Kidney epithelial cell (primary cell): ENCODE measurements at places on chromosomes 11 and 22. TPM values are rescaled to one million over a fixed set of nuclear protein-coding genes. Genes with fewer than 3 reads are reported as not detected.

OSM gene
- not detected in 2 replicates for total RNA-seq

MYBPC3 gene
- total RNA-seq = not detected in 2 replicates

VSTM5 gene
- total RNA-seq = 0.27 and 0.29 TPM in 2 replicates

IL17REL gene
- total RNA-seq = not detected in 2 replicates

ASCL2 gene
- total RNA-seq = 0.21 TPM in 1 of 2 replicates, not detected in the other

FGF4 gene
- not detected in 2 replicates for total RNA-seq

GAL3ST1 gene
- 2.5 and 4.0 TPM in 2 replicates for total RNA-seq

OR5A1 gene
- not detected in 2 replicates for total RNA-seq

C11orf52 gene
- 3.1 and 5.0 TPM in 2 replicates for total RNA-seq

DNA sequence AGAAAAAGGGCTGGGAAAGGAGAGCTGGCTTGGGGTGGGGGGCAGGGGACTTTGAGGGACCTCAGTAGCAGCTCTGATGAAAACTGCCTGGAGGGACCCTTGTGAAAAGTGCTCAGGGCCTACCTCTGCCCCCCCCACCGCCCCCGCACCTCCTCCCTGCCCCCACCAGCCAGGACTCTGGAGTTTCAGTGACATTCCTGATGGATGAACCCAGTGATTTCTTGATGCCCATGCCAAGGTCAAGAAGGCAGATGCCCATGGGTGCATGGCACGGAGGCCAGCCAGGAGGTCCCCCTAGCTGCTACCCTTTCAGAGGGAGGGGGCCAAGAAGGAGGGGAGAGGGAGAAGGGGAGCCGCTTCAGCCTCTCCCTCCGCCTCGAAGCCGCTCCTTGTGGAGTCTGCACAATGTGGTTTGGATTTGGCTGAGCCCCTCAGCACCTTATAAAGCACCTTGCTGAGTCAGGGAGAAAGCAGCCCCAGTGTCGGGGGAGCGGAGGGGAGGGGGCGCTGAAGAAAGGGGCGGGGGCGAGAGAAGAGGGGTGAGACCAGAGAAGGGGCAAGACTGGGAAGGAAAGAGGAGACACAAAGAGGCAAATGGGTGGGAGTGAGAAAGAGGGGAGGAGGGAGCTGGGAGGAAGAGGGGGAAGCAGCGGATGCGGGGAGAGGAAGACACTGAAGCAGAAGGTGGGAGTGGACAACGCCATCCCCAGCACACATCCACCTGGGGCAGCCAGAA lies 2.1 kb upstream of the CLCF1 start:
- no peak for DNase-seq

DNA sequence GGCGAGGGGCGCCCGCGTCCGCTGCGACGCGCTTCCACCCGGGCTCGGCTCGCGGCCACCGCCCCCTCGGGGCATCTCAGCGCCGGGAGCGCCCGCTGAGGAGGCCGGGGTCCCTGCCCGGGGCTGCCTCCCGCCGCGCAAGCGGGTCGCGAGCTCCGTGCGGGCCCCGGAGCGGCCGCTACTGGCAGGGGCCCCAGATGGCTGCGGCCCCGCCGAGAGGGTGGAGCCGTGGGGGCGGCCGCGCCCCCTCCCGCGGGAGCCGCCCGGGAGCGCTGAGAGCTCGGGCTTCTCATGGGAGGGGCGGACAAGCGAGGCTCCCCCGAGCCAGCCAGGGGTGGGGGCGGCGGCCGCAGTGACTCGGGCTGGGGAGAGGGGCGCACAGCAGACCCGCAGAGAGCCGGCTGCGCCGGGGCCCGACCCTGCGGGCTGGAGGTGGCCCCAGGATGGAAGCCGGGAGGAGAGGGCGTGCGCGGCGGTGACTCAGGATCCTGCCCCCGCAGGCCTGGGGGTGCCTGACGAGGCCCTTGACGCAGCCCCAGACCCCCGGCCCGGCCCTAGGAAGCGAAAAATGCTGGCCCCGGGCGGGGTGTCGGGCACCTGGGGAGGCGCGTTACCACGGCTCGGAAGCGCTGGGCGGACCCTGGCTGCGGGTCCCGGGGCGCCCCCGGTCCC lies 603 bp upstream of the ZFTA start:
- DNase-seq = no peak

GRCh38 chr11:35836205-35836604 lies 107.7 kb upstream of the LDLRAD3 start:
- no peak for DNase-seq

DNA sequence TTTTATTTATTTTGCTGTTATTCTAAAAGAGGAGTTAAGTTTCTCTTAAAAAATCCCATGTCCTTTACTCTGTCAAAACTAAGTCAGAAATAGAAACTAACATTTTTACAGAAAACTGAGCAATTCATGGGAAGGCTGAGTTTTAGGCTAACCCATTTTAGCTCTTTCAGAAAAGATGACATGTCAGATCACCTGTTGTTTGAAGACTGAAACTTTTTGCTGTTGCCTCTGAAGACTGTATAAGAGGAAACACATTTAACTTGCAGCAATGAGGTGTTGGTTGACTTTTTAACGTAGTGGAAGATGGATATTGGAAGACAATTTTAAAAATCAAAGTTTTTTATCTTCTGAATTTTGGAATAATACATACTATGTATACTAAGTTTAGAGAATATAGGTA lies 115.4 kb downstream of the METTL15 start:
- no peak for DNase-seq

DNA sequence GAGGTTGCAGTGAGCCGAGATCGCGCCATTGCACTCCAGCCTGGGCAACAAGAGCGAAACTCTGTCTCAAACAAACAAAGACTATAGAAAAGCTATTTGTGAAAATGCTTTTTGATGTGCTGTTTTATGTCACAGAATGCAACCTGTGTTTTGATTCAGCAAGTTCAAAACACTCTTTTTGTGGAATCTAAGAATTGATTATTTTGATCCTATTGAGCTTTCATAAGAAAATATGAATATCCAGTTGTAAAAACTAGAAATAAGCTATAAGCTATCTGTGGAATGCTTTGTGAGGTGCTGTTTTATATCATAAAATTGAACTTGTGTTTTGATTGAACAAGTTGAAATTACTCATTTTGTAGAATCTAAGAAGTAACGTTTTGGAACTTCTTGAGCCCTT lies 110.7 kb upstream of the VPREB1 start:
- DNase-seq = no peak

- DNase-seq = no peak
Measured at GRCh38 chr11:19337779-19338178, 97.0 kb upstream of the E2F8 start.

DNA sequence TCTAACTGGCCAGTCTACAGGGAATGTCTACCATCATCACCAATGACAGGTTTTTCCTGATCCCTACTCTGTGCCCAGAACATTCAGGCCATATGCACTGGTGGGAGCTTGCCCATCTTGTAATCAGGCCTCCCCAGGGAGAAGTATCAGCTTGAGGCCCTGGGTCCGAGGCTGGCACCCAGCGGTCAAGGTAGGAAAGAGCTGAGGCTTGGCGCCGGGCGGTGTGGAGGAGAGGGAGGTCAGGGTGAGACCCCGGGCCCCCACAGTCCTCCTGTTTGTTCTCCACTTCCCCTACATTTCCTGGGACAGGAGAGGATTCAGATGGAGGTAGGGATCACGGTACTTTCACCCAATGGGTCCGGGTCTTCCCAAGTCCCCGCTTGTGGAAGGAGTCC lies 15.5 kb downstream of the TSKU start:
- DNase-seq = no peak

DNA sequence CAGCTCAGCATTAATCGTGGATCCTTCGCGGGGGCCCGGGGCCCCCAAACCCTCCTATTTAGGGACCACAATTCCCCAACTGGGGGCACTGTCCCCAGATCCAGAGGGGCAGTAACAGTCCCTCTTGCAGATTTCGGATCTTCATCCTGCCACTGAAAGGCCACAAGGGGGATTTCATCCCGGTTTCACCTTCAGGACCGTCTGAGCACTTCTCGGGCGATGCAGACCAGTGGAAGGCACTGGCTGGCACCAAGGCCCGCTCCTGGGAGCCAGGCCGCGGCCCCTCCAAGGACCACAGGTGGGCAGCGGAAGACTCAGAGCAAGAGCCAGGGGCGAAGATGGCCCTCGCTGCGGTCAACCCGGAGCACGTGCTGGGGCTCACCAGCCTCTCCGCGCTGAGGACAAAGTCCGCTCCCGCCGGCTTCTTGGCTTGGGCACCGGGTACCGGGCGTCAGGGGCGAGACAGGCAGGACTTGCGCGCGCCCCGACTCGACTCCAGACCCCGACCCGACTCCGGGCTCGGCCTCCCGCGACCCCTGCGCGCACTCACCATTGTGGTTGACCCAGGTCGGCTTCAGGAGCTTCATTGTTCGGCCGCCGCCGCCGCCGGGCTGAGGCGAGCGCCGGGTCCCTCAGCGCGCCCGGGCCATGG lies 517 bp downstream of the HIRA start:
- no peak for DNase-seq

GRCh38 chr11:44466531-44467205 lies 98.8 kb upstream of the CD82 start:
- no peak for DNase-seq

GRCh38 chr11:96149743-96150555 lies 193.0 kb downstream of the MAML2 start:
- DNase-seq = no peak

GRCh38 chr11:29336727-29337575 lies 679.9 kb downstream of the KCNA4 start:
- no peak for DNase-seq

GRCh38 chr11:102780491-102780918 lies at the start of gene MMP10:
Gene MMP10 (minus strand): TSS chr11:102780628. CDS start chr11:102780591, 37 bp downstream.
- peak; percentile 55 for DNase-seq

GRCh38 chr11:72160319-72160718 lies 24.8 kb downstream of the FOLR3 start:
- DNase-seq = no peak

DNA sequence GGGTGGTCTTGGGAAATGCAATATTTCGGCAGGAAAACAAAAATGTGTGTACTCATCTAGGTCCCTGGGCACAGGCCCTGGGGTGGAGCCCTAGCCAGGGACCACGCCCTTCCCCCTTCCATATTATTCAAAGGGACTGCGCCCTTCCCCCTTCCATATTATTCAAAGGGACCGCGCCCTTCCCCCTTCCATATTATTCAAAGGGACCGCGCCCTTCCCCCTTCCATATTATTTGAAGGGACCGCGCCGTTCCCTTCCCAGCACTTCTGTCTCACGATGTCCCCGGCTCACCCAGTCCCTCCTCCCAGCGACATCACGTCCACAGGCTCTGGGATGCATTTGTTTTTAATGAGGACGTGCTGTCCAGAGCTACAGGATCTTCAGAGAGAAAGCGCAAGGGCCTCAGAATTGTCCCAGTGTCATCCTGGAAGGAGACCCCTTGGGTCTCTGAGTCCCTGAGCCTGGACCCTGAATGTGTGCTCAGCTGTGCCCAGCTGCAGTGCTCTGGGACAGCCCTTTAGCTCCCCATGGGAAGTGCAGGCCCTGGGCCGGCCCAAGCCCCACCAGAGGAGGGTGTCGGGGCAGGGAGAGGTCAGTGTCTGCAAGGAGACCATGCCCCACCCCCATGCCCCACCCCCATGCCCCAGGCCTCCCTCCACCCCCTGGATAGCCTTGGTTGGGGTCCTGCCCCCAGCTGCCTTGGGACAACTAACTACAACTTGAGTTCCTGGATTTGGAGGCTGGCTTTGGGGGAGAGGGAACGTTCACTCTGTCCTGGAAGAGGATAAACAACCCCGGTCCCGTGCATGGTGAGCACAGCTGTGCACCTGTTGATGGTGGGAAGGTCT lies 810.0 kb downstream of the BRD1 start:
- no peak for DNase-seq

GRCh38 chr11:69287968-69288882 lies 5.7 kb upstream of the MYEOV start:
- DNase-seq = no peak

- DNase-seq = no peak
Measured at GRCh38 chr11:116563712-116564047, 209.1 kb downstream of the BUD13 start.

DNA sequence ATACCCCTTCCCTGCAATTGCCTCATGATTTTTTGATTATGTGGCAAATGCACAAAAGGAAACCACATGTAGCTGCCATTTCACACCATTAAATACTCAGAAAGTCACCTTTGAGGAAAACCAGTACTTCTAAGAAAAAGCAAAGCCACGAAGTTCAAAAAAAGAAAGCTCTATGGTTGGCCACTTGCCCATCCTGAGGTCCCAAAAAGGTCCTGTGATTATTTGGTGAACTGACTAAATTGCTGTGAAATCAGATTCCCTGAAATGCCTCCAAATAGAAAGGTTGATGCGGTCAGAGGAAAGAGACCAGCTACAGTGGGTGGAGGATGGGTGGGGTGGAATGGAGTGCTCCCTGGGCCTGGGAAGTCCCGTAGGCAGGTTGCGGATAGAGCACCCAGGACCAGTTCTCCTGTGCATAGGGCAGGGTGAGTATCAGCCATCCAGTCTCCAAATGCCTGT lies 26.9 kb downstream of the MRPL16 start:
- DNase-seq = no peak

GRCh38 chr11:71242391-71242790 lies 10.0 kb downstream of the SHANK2 start:
- no peak for DNase-seq

DNA sequence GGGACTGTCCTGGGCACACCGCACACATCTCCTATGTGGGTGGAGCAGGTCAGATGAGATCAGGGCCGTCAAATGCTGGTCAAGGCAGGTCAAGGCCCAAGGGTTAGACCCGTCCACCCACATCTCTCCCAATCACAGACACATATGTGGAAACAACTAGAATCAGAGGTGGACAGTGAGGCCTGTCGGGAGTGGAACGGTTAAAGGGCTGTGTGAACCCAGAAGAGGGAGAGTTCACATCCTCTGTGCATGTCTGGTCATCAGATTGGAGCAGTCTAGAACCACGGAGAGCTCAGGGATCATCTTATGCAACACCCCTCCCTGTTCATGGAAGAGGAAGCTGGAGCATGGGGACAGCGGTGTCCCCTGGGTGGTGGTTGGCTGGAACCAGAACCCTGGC lies 5.9 kb downstream of the ARL2 start:
- no peak for DNase-seq

GRCh38 chr11:67614730-67615714 lies 8.3 kb downstream of the NDUFV1 start:
- DNase-seq = no peak

DNA sequence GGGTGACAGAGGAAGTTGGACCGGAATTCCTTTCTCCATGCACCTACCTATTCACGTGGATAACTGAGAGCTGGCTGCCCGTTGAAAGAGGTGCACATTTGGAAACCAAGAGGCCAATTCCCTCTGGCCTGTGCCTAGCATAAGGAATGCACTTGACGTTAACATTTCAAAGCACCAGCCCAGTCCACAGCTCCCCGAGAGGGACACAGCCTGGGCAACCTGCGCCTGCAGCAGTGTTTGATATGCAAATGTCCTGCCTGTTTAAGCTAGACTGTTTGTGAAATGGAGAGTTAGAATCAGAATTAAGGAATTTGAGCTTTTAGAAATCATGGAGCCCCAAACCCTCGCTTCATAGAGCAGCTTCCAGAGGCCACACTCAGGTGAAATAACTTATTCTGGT lies 126.1 kb downstream of the DSCAML1 start:
- DNase-seq = no peak

- DNase-seq = peak; percentile 66
Measured at GRCh38 chr22:35921777-35922176, 106.8 kb downstream of the RBFOX2 start.

- DNase-seq = no peak
Measured at GRCh38 chr11:58575377-58576020, at the start of gene LPXN. Gene LPXN (minus strand): TSS chr11:58575856. CDS start chr11:58575772, 84 bp downstream.
